ENCODE measurements at places on chromosomes 12 and 14.

DNA sequence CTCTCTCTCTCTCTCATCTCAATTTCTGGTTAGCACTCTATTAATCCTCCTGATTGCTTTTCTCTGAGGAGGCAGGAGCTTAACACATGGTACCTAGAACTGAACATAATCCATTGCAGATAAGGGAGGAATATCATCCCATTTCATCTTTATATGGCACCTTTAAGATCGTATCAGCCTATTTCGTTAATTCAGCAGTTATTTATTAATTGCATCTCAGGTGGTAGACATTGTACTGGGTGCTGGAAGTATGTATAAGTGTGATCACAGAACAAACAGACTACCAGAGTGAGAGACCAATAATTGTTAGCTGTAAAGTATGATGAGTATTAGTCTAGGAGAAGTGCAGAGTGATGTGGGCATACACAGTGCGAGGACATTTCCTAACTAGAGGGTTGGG is 39.0 kb downstream of the AKAP6 start:
- no peak for DNase-seq

DNA sequence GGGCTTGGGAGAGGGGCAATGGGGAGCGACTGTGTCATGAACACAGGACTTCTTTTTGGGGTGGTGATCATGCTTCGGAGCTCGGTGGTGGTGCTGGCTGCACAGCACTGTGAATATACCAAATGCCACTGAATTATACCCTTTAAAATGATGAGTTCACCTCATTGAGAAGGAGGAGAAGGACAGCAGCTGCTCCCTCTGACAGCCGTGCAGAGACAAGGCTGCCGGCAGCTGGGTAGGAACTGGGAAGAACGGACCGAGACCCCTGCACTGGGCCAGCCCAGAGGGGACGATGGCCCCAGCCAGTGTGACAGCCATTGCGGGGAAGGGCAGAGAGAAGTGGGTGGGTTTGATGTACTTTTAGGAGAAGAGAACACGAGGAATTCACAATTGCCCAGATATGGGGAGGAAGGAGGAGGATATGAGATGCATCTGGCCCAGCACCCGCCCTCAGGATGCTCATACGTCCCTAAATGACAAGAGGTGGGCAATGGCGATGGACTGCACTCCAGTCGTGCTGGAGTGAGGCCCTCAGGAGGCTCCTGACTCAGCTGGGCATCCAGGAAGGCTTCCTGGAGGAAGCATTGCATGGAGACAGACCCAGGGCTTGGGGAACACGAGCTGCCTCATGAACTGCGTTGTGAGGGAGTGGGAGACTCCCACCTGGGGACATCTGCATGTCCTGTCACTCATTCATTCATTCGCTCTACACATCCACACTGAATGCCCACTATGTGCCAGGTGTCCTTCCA is 64.3 kb upstream of the C14orf180 start:
- no peak for DNase-seq

DNA sequence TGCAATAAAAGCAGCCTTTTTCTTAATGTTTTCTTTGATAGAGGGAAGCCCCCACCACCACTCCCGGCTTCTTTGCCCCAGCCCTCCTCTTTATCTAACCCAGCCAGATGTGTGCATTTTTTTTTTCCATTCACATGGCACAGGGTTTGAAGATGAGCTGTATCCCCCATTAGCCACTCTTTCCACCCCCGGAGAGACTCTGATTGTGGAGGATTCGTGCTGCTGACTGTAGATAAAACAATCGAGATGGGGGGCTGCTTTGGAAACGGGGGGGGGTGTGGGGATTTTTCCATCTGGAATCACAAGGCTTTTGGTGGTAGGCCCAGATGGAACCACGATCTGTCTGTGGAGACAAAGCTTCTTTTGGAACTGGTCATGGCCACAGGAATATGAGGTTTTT is 46.2 kb upstream of the VASH1 start:
- no peak for DNase-seq

GRCh38 chr14:99322731-99323599 is 51.0 kb upstream of the BCL11B start:
- DNase-seq, result no peak

DNA sequence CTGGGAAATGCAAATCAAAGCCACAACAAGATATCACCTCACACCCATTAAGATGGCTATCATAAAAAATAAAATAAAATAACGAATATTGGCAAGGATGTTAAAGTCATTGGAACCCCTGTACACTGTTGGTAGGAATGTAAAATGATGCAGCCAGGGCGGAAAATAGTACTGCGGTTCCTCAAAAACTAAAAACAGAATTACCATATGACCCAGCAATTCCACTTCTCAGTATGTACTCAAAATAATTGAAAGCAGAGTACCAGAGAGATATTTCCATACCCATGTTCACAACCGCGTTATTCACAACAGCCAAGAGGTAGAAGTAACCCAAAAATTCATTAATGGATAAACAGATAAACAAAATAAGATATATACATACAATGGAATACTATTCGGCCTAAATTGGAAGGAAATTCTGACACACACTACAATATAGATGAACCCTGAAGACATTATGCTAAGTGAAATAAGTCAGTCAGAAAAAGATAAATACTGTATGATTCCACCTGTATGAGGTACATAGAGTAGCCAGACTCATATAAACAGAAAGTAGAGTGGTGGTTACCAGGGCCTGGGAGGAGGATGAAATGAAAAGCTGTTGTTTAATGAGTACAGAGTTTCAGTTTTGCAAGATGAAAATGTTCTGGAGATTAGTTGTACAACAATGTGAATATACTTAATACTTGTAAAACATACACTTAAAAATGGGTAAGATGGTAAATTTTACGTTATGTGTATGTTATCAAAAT is 84.6 kb downstream of the TXNDC16 start:
- DNase-seq, result no peak

DNA sequence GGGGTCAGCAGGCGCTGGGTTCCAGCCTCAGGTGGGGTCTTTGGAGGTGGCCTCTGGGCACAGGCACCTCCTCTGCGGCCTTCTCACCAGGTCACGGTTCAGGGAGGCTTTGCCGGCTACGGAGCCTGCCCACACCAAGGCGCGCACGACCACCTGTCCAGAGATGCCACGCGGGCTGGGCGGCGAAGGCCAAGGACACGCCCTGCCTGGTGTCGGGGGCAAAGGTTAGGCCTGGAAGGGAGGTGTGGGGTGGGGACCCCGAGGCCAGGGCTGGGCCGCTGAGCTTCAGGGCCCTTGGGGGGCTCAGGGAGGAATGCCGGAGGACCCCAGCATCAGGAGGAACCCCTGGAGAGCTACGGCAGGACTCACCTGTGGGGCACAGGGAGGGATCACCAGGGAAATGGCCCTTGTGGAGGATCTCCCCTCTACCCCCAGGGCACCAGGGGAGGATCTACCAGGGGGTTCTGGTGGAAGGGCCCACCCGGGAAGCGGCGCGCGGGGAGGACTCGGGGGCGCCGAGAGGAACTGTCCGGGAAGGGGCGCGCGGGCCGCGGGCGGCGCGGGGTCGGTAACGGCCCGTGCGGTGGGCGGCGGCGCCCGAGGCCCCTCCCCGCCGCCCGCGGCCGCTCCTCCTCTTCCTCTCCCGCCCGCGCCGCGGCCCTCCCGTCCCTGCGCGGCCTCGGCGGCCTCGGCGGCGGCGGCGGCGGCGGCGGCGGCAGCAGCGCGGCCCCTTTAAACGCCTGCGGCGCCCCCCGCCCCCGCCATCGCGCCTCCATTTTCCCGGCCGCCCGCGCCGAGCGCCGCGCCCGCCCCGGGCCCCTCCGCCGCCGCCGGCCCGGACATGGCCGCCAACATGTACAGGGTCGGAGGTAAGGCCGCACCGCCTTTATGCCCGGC is at the start of gene MTA1:
TSS of gene MTA1 (plus strand) at position 633 of the 897 bp plus-strand sequence. CDS start at position 842, 209 bp downstream.
- peak; percentile 75 for DNase-seq

DNA sequence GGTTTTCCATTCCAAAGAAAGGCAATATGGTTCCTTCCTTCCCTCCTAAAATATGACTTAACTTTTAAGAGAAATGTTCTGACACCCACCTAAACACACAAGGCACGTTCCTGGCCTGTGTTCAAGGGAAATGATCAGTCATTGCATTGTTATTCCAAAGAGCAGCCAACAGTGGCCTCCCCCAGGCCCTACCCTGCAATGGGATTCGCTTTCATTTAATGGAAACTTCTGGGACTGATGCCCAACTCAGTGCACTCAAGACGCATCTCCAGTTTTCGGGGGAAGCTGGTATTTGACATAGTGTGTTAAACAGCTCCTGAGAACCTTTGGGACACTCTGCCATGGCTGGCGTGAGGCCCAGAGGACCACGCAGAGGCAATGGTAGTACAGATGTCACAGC is 65.9 kb downstream of the DDX51 start:
- DNase-seq, result no peak

- DNase-seq, result no peak
Measured at GRCh38 chr12:78036874-78037273, 206.2 kb downstream of the NAV3 start.

DNA sequence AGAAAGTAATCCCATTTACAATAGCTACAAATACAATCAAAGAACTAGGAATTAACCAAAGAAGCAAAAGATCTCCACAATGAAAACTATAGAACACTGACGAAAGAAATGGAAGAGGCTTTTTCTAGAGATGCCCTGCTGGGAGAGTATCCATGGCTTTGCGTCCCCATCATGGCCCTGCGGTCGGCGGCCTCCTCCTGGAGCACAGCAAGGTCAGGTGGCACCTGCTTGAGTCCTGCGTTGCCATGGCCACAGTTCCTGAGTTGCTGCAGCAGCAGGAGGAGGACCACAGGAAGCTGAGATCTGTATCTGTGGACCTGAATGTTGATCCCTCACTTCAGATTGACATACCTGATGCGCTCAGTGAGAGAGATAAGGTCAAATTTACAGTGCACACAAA is 143.5 kb downstream of the SLC5A8 start:
- DNase-seq, result no peak
